ENCODE measurements at places on chromosomes 2 and 18.

- DNase-seq, result no peak
These were observed 236.8 kb upstream of the RBMS1 start for GRCh38 chr2:160730296-160730995.

DNA sequence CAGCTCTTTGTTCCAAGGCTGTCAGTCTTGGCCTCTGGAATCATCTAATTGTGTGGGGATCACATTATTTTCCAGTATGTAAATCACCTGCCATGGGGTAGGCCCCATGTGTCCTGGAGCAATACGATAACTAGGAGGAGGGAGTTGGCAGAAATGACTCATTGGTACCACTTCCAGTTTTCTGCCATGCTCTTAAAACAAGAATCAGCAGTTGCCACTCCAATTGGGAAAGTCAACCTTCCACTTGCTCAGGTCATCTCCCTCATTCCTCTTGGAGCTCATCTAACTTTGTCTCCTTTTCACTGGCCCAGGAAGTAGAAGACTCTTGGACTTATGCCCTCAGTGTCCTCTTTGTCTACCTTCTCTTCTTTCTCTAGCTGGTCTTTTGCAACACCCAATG, 487.0 kb downstream of the SLC4A3 start:
- DNase-seq, result no peak

DNA sequence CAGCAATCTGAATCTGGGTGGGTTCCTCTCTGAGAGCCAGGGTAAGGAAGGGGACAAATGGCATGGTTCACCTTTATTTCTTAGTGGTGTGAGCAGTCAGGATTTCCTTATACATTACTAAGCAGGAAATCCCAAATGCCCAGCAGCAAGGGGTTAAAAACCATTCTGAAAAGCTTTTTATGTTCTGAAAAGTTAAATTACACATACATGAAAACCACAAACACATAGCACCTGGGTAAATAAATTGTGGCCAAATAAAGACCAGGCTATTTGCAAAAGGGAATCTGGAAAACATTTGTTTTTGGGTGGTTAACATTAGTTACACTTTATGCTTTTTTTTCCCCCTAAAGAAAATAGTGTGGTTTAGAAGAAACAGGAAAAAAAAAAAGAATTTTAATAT, 156.1 kb downstream of the AGPS start:
- no peak for DNase-seq

DNA sequence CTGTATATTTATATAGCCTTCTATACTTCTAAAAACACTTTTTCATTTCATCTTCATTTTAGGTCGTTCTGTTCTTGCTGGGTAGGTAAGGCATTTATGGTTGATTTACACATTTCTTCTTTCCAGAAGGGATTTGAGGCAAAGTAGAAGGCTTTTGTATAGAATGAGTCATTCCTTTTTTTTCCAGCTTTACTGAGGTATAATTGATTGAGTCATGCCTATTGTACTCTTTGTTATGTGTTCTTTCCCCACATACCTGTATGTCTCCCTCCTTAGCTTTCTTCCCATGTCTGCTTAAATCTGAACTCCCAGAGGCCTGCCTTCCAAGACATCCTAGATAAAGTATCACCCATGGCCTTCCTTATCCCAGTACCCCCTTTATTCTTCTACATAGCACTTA, 4.8 kb upstream of the CDC42EP3 start:
- no peak for DNase-seq

GRCh38 chr18:36035253-36035652, 32.1 kb downstream of the RPRD1A start:
- DNase-seq, result no peak

DNA sequence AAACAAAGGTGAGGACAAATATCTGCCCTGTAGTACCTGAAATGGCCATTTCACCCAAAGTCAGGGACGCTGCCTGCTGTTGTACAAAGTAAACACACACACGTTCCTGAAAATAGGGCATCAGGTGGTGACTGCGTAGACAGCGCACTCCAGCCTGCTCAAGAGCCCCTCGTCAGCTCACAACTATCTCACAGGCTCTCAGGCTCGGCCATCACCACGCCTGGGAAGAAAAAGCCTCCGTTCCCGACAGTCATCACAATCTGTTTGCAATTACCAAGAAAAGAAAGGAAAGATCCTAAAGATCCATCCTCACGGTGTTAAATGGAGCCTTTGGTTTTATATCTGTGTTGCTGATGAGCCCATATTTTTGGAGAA, 230.2 kb downstream of the ZNF516 start:
- no peak for DNase-seq

DNA sequence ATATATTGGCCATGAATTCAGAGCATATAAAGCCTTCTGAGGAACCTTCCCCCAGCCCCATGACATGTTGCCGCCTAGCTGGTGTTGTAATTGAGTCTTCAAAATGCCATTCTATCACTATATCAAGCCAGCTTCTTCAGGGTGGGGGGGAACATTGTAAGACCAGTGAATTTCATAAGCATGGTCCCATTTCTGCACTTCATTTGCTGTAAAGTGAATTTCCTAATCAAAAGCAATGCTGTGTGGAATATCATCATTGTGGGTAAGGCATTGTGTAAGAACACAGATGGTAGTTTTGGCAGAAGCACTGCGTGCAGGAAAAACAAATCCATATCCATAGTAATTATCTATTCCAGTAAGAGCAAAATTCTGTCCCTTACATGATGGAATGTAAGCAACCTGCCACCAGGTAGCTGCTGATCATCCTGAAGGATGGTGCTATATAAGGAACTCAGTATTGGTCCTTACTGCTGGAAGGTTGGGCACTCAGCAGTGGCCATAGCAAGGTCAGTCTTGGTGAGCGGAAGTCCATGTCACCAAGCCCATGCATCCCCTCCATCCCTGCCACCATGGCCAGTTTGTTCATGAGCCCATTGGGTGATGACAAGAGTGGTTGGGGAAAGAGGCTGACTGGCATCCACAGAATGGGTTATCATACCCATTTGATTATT, 159.4 kb downstream of the COPS8 start:
- DNase-seq, result no peak

DNA sequence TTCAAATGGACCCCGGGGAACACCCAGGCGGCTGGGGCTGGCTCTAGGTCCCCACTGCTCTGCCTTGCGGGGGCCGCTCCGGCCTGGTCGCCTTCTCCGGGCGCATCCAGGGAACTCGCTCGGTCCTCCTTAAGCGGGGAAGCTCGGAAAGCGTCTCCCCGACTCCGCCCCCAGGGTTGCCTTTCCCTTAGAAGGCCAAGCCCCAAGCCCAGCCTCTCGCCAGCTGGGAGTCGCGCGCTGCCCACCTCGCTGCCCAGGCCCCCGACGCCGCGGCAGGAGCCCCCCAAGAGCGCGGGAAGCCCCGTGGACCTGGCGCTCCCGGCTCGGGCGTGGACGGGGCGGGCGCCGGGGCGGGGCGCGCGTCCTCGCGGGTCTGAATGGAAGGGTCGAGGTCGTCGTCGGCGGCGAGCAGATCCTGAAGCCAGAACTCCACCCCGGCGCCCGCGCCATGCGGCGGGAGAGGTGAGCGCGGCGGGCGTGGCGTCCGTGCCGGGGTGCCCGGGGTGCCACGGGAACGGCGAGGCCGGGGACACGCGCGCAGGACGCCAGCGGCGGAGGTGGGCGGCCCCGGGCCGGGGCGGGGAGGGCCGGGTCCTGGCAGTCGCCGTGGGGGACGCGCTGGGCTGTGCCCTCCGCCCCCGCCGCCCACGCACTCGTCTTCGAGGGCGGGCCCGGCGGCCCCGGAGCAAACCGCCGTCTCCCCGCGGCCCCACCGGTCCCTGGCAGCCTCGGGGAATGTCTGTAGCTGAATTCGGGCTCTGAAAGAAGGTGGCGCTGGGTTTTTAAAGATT, at the start of gene BOK:
Gene BOK (plus strand): TSS at position 214 of the 791 bp plus-strand sequence. CDS start 739 bp downstream, outside the sequence.
- DNase-seq, result peak; percentile 85
